Naive thymus-derived CD8-positive, alpha-beta T cell (primary cell): ENCODE measurements at places on chromosomes 4 and X. TPM values are rescaled to one million over a fixed set of nuclear protein-coding genes. Genes with fewer than 3 reads are reported as not detected.

Gene PHEX
- 0.19 TPM for total RNA-seq

Gene PLXNB3
- total RNA-seq: 0.41 TPM

Gene TLR10
- total RNA-seq: 2.0 TPM

Gene BMX
- total RNA-seq: not detected

Gene MMRN1
- 0.08 TPM for total RNA-seq

Gene TSPAN7
- 0.29 TPM for total RNA-seq

Gene RTL5
- 0.36 TPM for total RNA-seq

Gene TMPRSS11D
- not detected for total RNA-seq

Gene WDR17
- 0.63 TPM for total RNA-seq

Gene GRPR
- 0.25 TPM for total RNA-seq

Gene ZNF185
- total RNA-seq: 2.6 TPM

Gene DAPP1
- total RNA-seq: 11.2 TPM

Gene SMIM43
- total RNA-seq: not detected

Gene FAM47A
- total RNA-seq: not detected

Gene FABP2
- total RNA-seq: 0.14 TPM

Gene DNAAF6
- total RNA-seq: not detected

Gene RNF150
- total RNA-seq: not detected

Gene UGT2A2
- total RNA-seq: not detected

Gene NKX3-2
- not detected for total RNA-seq

Gene CABS1
- not detected for total RNA-seq

Gene GAGE13
- total RNA-seq: not detected

Gene TBC1D25
- 24.4 TPM for total RNA-seq

Gene AMBN
- not detected for total RNA-seq
